ENCODE measurements at places on chromosomes 13 and 19. TPM values are rescaled to one million over a fixed set of nuclear protein-coding genes. Genes with fewer than 3 reads are reported as not detected.

Gene EEF2
- 1,067 TPM for polyA plus RNA-seq

Gene FFAR2
- polyA plus RNA-seq = not detected

- H3K27ac ChIP-seq = no peak overlapping the region
- H3K4me1 ChIP-seq = peaks cover 7% of the 10 kb centered on the region
- DNase-seq = no peak
- no peak overlapping the region for H3K4me3 ChIP-seq
- no peaks in the 10 kb centered on the region for H3K36me3 ChIP-seq
These were observed 5.3 kb upstream of the PTPRS start for GRCh38 chr19:5345895-5346386.

Gene SNAPC2
- 34.4 TPM for polyA plus RNA-seq

DNA sequence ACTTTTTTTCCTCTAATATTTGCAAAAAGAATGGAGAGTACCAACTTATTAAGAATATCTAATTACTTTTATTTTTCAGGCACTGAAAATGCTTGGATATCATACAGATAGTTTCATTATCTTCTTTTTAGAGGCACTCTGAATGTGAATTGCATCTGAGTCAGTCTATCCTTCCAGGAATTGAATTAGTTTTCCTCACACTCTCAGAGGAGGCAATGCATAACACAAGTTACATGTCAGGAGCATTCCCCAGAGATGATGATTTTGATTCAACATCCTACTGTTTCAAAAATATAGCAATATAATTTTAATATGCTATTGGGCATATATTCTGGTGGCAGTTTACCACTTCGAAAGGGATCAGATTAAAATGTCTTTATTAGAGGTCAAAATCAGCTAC is 1315.4 kb downstream of the PCDH9 start:
- H3K4me1 ChIP-seq = no peaks in the 10 kb centered on the region
- no peak overlapping the region for H3K27ac ChIP-seq
- H3K27me3 ChIP-seq = no peaks in the 10 kb centered on the region
- H3K36me3 ChIP-seq = no peaks in the 10 kb centered on the region
- no peak overlapping the region for H3K4me3 ChIP-seq

Gene B9D2
- polyA plus RNA-seq = 3.5 TPM

- no peak for DNase-seq
- H3K4me1 ChIP-seq = no peaks in the 10 kb centered on the region
- H3K4me3 ChIP-seq = no peak overlapping the region
- no peaks in the 10 kb centered on the region for H3K27me3 ChIP-seq
These were observed 1887.4 kb downstream of the PCDH9 start for GRCh38 chr13:65342541-65343337.

DNA sequence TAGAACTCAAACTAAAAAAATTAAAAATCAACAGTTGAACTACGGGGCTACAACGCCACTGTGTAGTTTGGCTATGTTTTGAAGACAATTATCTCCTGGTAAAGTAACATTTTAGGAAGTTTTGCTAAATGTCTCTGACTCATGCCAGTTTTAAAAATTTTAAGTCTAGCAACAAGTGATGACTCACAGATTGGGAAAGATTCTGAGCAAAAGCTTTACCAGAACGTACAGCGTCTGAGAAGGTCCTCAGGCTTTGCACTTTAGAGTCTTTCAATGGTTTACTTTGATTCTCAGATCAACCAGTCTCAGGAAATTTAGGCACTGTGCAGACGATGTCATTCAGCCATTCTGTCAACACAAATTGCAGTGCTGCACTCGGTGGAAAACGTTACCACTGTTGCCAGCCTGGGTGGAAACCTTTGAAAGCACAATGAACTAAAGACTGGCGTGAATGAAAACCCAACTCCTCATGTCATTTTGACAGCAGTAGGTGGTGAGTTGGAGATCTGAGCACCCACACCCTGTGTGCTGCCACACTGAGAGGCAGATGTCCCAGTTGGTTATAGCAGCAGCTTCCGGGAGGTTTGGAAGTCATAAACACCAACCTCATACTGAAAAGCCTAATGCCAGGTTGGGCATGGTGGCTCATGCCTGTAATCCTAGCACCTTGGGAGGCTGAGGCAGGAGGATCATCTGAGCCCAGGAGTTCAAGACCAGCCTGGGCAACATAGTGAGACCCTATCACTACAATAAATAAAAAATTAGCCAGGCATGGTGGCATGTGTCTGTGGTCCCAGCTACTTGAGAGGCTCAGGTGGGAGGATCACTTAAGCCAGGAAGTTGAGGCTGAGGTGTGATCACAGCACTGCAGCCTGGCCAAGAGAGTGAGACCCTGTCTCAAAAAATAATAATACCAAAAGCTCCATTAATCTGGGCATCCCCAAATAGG is 6.3 kb upstream of the WTIP start:
- H3K36me3 ChIP-seq = peaks cover 27% of the 10 kb centered on the region
- no peaks in the 10 kb centered on the region for H3K4me1 ChIP-seq
- H3K27me3 ChIP-seq = no peaks in the 10 kb centered on the region
- no peak overlapping the region for H3K4me3 ChIP-seq

DNA sequence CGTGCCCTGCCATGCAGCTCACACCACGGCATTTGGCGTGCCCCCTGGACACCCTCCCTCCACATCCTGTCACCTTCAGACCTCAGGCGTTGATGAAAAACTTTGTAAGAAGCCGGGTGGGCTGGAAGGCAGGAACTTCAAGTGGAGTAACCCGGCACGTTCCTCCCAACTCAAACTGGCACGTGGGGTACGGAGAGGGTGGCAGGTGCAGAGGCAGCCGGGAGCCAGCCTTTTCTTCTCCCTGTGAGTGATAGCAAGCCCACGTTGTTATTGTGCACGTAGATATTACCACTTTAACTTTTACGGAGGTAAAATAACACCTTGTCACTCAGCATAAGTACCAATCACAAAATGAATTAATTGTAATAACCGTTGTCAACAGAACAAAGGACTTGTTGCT is 198.0 kb downstream of the ZNF536 start:
- H3K4me1 ChIP-seq = no peaks in the 10 kb centered on the region
- no peak overlapping the region for H3K27ac ChIP-seq
- H3K27me3 ChIP-seq = 0 out of 3 replicates have a peak, but pooled peaks cover 2% of the 10 kb centered on the region
- H3K36me3 ChIP-seq = no peaks in the 10 kb centered on the region

- no peak overlapping the region for H3K4me3 ChIP-seq
- peaks cover 58% of the 10 kb centered on the region for H3K27me3 ChIP-seq
These were observed 489 bp downstream of the NTF4 start for GRCh38 chr19:49064029-49064629.

DNA sequence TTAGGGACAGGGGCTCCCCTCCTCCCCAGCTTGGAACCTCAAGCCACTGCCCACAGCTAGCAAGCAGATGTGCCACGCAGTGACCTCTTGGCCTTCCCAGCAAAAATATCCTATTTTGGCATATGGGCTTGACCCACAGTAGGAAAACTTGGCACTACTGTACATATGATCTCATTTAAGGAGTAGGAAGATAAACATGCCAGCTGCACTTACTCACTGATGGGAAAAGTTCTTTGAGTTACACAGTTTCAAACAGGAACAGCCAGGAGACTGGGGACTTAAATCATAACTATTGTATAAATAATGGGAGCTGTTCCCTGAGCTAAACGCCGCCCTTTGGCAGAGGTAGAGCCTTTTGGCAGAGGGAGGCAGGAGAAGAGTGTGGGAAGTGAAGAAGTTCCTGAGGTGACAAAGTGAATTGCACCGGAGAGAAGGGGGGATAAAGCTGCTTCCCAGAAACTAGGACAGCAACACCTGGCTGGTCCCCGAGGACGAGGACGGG is 6.1 kb downstream of the SACS start:
- H3K27me3 ChIP-seq = no peaks in the 10 kb centered on the region
- peaks cover 6% of the 10 kb centered on the region for H3K4me1 ChIP-seq
- no peaks in the 10 kb centered on the region for H3K36me3 ChIP-seq
- DNase-seq = no peak
- H3K4me3 ChIP-seq = no peak overlapping the region

- peaks cover 58% of the 10 kb centered on the region for H3K4me1 ChIP-seq
- H3K27me3 ChIP-seq = no peaks in the 10 kb centered on the region
- no peak overlapping the region for H3K4me3 ChIP-seq
- peaks cover 57% of the 10 kb centered on the region for H3K36me3 ChIP-seq
- peak overlapping the region; percentile 39 for H3K27ac ChIP-seq
These were observed 4.9 kb downstream of the AP2A1 start for GRCh38 chr19:49771674-49772139.

DNA sequence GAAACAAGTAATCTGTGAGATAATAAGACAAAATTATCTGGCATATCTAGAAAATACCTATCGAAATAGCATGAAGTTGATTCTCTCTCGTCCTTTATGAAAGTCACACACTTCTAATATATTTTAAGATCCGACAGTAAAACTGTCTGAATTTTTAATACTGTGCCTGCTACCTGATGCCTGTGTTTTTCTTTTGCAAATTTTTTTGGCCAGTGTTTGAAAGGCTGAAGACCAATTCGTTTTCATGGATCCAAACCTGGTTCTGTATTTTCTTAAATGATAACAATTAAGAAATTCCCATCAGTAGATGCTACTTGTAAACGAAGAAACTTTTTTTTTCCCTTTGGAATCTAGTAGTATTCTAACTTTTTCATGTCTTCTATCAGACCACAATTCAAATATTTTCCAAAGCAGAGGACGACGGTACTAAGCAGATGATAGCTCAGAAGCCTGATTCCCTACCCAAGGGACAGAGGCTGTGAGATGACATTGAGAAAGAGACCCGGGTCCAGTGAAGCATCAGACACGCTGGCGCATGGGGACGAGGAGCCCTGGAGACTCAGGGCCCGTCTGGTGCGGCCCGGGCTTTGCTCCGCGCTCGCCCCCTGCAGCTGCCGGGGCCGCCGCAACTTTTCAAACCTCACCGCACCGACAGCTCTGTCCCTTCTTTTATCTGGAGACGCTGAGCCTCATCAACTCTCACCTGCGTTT is 49.5 kb upstream of the PABPC3 start:
- no peak overlapping the region for H3K4me3 ChIP-seq
- DNase-seq = no peak
- no peaks in the 10 kb centered on the region for H3K36me3 ChIP-seq
- no peak overlapping the region for H3K27ac ChIP-seq
- peaks cover 42% of the 10 kb centered on the region for H3K27me3 ChIP-seq
- H3K4me1 ChIP-seq = no peaks in the 10 kb centered on the region
